Right cardiac atrium (tissue), 5 donors: ENCODE measurements at places on chromosomes 12 and 14.

GRCh38 chr14:96260341-96260821, 4.4 kb downstream of the BDKRB1 start:
- no peak for DNase-seq

DNA sequence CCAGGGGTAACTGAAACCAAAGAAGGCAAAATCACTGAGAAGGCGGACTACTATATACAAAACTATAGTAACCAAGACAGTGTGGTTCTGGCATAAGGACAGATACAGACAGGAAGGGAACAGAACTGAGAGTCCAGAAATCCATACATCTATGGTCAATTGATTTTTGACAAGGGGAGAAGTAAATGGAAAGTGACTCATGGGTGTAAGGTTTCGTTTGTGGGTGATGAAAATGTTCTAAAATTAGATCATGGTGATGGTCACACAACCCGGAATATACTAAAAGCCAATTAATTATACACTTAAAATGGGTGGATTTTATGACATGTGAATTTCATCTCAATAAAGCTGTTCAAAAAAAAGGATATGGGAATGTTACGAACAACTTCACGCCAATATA, 18.7 kb downstream of the ANGEL1 start:
- DNase-seq, result no peak

GRCh38 chr12:28578833-28579252, 388.6 kb downstream of the CCDC91 start:
- no peak for DNase-seq

GRCh38 chr12:101803978-101804377, 26.8 kb downstream of the GNPTAB start:
- DNase-seq, result no peak

- no peak for DNase-seq
These were observed 121.9 kb downstream of the PDE3A start for GRCh38 chr12:20490213-20490612.

GRCh38 chr14:21449899-21450216, 6.1 kb downstream of the CHD8 start:
- no peak for DNase-seq
